ENCODE measurements at places on chromosomes 3 and 15.
A peak's percentile ranks its signal among the peaks of the same experiment; 100 is the strongest.

DNA sequence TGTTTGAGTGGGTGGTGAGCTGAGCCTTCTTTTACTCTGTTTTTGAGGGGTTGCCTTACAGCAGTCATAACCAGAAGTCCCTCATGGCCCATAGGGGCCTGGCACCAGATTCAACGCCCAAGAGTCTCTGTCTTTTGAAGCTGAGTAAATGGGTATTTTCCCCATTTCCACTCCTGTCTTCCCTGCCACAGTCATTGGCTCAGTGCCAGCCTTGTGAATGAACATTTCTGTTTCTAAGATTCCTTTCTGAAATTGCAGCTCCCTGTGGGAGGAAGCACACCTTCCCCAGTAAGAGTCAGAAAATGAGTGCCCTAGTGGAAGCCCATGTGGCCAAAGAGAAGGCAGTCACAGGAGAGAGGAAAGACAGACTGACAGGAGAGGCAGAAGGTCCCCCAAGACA is 43.7 kb upstream of the POLR2M start:
- no peak for DNase-seq

GRCh38 chr3:190458040-190458439 is 8.3 kb upstream of the TMEM207 start:
- peak; percentile 13 for DNase-seq

DNA sequence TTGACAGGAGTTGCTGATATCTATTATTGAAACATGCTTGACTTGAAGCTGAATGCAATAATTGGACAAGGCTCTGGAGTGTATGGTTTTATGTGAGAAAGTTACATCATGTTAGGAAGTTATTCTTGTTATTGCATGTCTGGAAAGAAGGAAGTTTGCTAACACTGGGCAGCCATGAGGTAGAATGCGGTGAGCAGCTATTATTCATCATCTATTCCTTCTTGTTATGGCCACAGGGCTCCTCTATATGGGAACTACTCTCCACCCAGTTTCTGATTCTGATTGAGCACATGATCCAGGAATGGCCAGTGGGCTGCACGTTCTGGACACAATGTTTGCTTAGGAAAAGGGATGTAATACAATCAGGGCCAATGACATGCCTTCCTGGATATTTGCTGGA is 37.8 kb upstream of the SCN5A start:
- no peak for DNase-seq

- no peak for DNase-seq
Observed at GRCh38 chr3:175378348-175378747, 519.2 kb downstream of the NAALADL2 start.

DNA sequence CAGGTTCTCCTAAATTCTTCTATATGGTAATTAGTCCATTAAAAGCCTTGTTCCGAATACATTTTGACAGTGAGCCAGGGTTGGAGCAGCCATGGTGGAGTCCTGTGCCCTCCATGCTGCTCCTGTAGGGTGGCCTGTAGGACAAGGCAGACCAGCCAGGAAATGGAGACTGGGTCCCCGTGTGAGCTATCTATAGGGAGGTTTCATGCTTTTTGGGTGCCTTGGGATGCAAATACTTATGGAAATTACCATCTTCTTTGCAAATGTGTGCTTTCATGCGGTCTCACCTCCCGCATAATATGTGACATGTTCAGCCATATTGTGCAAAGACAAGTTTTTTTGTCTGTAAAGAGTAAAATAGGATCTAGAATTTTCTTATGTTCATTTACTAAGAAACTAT is 58.0 kb upstream of the FURIN start:
- DNase-seq = no peak

GRCh38 chr3:39809181-39809994 is at the start of gene MYRIP:
MYRIP (plus strand) TSS chr3:39809609; CDS start chr3:39900817, 91,208 bp downstream.
- DNase-seq = peak; percentile 92

- DNase-seq = no peak
Observed at GRCh38 chr3:188284455-188285212, 130.7 kb downstream of the LPP start.

DNA sequence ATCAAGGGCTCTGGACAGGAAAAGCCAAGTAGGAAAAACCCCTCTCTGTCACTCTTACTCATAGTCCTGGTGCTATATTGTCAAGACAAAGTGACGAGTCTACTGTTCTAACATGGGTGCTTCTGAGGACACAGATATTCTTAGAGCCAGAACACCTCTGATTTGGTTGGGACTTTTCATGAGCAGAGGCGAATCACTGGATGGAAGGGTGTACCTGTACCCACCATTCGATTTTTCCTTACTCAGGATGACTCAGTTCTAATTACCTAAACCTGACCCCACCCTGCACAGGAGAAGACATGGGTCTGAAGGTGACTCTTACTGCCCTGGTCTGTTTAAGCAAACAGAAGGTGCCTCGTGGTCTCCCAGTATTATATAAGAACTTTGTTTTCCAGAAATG is 58.5 kb downstream of the ABCC5 start:
- no peak for DNase-seq

GRCh38 chr15:36498401-36498800 is 81.0 kb upstream of the CDIN1 start:
- no peak for DNase-seq

DNA sequence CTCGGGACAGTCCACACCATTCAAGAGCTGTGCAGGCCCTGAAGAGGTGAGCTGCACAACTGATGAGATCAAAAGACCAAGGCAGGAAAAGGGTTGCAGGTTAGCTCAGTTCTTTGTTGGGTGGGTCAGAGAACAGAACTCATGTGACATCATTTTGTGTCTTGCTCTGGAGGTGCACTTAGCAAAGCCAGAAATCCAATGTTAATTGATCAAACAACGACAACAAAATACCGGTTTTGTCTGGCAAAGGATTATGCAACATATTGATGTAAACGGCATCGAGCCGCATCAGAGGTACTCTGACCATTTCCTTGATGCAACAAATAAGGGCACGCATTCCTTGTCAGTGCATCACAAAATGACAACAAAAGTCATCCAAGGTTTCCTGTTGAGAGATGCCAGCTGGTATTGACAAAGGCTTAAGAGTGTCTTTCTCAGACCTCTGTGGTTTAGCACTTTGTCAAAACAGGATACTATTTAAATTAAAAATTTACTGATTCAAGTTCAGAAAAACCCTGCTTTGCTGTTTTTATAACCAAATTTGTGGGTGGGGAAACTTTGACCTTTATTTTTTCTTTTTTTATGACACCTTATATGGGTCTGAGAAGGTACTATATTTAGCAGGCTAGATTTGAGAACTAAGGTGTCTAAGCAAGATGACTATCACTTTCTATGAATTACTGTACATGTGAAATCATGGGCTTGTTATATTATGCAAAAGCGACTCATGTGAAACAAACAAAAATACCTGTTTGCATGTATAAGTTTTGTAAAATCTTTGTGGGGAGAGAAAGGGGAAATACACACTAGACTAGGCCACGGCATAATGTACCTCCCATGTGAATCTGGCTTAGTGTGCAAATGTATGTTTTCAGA is 496.1 kb downstream of the FOXP1 start:
- peak; percentile 38 for DNase-seq

GRCh38 chr15:71295603-71296314 is 180.5 kb downstream of the THSD4 start:
- DNase-seq = no peak

DNA sequence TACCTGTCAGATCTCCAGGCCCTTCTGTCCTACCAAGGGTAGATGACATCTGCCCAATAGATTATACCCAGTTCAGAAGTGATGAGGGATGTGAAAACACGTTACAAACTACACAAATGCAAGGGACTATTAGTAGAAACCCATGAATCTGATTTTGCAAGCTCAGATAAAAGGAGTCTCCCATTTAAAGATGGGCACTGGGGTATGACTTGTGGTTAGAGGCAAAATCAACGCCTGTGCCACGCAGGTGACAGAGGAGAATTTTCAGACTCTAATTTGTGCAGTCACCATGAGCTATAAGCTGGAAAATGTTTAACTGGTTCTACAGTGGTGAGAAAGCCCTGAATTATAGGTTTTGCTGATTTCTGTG is 184.4 kb upstream of the LPP start:
- no peak for DNase-seq

GRCh38 chr15:40372981-40373380 is 9.5 kb upstream of the KNSTRN start:
- no peak for DNase-seq

GRCh38 chr3:187669675-187670504 is at the start of gene SST:
SST (minus strand) TSS chr3:187670394; CDS start chr3:187670291, 103 bp downstream.
- DNase-seq = peak; percentile 87

DNA sequence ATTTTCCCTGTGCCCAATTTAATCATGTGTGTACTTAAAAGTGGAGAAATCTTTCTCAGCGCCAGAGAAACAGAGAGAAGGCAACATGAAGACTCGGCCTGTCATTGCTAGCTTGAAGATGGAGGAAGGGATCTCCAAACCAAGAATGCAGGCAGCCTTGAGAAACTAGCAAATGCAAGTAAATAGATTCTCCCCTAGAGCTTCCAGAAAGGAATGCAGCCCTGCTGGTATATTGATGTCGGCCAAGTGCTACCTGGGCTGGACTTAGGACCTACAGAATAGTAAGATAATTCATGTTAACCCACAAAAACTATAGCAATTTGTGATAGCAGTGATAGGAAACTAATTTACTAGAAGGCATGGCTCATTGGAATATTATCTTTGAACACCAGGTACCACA is 150.9 kb upstream of the ABI3BP start:
- peak; percentile 21 for DNase-seq

GRCh38 chr3:69806735-69807438 is 67.6 kb downstream of the MITF start:
- DNase-seq = no peak

DNA sequence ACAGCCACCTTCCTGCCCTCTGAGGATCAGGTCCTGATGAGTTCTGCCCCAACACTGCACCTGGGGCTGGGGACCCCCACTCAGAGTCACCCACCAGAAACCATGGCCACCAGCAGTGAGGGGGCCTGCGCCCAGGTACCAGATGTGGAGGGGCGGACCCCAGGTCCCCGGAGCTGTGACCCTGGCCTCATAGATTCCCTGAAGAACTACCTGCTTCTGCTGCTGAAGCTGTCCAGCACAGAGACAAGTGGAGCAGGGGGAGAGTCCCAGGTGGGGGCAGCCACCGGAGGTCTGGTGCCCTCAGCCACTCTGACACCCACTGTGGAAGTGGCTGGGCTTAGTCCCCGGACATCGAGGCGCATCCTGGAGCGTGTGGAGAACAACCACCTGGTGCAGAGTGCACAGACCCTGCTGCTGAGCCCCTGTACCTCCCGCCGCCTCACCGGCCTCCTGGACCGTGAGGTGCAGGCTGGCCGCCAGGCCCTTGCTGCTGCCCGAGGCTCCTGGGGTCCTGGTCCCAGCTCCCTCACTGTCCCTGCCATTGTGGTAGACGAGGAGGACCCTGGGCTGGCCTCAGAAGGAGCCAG is 27.0 kb upstream of the SLC28A1 start:
- DNase-seq = no peak

DNA sequence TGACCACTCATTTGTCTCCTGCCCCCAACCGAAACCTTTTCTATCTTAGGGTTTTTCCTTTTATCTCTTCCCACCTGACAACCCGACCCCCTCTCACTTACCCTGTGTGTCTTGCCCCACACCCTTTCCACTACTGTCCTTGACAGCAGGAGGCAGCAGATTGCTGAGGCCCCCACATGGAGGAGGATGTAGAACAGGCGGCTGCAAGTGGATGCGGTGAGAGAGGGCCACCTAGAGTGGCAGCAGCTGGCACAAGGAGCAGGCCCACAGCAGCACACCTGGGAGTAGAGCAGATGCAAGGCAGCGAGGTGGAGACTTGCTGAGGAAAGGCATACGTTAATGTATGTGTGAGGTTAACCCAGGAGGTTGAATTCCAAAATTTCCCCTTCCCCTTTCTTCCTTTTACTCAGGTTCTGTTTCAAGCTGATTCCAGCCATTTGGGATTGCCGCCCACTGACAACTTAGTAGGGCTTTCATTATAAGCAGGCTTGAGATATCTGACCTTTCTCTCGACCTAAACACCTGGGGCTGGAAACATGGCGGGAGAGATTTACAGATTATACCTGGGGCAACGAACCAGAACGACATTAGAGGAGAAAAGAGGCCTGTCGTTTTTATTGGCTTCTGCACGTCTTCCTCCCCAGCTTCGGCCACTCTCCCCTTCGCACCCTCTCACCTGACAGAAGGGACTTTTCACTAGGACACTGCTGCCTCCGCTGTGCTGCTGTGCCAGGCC is 643 bp downstream of the SERINC4 start:
- DNase-seq = peak; percentile 57

- no peak for DNase-seq
Observed at GRCh38 chr3:11250902-11251806, 21.0 kb upstream of the ATG7 start.

- DNase-seq = no peak
Observed at GRCh38 chr3:157290766-157291165, 130.8 kb upstream of the CCNL1 start.

GRCh38 chr3:184832044-184832443 is 20.1 kb downstream of the VPS8 start:
- no peak for DNase-seq

- DNase-seq = peak; percentile 59
Observed at GRCh38 chr3:129058441-129059200, 2.0 kb upstream of the GP9 start.

DNA sequence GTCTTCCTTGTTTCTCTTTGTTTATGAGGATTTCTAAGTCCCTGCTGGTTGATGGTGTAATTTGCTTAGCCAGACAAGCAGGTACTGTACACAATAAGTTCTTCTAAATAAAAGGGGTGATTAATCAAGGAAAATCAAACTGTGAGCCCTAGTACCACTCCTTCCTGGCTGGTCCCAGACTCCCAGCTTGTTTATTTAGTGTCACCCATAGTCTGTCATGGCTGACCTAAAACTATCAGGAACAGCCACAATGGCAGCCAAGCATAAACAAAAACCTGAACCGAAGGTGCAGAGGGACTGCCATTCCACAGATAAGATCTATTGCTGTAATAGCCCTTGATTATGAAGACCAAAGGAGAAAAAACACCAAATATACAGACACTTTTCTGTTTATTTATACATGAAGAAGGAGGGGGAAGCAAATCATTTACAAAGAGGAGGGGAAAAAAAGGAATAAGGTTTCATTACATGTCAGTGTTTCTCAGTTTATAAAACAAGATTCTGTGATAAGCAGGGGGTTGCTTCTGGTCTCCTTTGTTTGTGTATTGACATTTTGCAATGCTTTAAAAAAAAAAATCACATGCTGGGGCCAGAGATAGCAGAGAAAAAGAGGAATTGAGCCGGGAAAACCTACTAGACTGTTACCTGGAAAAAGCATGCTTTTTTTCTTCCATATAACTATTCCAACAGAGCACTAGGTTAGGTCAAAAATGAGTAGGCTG is 182.4 kb upstream of the DPH6 start:
- DNase-seq = no peak

- no peak for DNase-seq
Observed at GRCh38 chr3:15324379-15324808, 8.0 kb downstream of the SH3BP5 start.

DNA sequence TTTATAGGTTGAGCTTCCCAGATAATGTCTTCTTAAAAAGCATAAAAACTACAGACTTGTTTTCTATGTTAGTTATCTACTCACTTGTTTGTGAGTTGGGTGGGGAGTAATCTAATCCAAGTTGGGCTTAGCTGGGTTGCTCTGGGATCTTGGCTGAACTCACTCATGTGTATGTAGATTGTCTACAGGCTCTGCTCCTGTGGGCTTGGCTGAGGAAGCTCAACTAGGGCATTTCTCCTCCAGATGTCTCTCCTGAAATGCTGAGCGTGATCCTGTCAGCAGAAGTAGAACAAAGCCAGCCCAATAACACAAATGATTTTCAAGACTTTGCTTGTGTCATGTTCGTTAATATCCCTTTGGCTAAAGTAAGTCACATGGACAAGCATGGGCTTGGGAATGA is 17.3 kb downstream of the KCNH8 start:
- DNase-seq = no peak
